ENCODE measurements at places on chromosomes 2 and 18.

DNA sequence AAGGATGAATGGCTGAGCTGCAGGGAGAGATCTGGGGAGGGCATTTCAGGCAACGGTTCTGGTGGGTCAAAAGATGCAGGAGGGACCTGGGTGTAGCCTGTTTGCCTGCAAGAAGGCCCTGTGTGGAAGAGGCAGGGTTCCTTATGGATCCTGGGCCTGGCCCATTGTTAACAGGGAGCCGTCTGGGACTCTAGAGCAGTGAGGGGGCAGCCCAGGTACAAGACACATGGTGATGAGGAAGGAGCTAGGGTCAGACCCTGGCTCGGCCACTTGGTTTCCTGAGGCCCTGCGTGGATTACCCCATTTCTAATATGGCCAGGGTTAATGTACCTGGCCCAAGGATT lies 124.9 kb downstream of the GLI2 start:
- no peak for DNase-seq

DNA sequence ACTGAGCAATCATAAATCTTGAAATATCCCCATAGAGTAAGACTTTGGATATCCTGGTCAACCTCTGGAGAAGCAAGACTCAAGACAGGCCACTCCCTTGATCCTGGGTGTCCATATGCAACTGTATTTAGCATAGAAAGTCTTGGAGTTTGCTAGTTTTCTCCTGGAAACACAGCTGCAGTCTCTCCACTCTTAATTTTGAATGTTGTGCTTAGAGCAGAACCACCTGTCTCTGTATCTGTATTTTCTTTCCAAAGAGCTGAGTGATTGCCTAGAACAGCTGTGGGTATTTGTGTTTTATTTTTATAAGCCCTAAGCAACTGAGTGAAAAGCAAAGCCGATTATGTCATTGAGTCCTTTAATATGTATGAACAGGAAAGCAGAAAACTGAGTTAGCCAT lies 64.1 kb upstream of the ADAM23 start:
- DNase-seq: no peak

DNA sequence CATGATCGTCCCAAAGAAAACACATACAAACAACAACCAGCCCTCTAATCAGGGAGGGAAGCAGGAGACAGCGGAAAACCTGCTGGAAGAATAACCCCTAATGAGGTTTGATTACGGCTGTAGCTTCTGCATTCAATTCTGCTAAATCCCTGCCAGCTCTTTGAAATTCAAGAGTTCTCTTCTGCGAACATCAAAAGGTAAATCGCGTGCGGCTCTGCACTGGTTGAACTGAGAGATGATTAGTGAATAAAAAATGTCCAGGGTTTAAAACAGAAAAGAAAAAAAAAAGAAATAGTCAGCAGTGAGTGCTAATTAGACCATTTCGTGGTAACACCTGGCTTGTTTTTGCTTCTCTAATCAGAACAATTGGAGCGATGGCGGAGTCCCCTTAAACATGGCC lies 153.0 kb upstream of the CAPN13 start:
- DNase-seq: no peak

- DNase-seq: no peak
These were observed 370.4 kb downstream of the MTX2 start for GRCh38 chr2:176639671-176640070.

DNA sequence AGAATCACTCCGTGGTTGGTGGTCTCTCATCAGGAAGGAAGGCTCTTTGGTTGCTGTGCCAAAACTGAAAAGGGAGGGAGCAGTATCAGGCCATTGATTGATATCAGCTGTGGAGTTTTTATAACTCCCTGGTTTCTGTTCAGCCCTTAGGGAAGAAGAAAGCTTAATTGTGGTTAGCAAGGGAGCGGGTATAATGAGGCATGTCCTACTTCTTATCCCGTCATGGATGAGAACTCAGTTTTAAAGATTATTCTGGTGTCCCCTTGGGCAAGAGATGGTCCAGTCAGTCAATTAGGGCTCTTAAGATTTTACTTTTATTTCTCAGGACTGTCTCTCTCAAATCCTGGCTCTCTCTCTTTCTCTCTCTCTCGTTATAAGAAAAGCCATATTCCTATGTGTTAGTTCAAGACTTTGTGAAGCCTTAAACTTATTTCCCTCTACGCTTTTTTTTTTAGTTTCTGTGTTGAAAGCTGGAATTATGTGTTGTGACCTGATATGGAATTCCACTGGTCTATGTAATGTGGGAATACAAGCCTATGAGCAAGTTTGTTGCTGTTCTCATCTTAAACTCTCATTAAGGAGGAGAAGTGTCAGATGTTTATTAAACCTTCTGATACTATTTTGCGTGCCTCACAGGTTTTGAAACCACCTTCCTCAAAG lies 514.0 kb upstream of the CDH2 start:
- DNase-seq: no peak

GRCh38 chr2:98472132-98472650 lies 27.5 kb downstream of the INPP4A start:
- DNase-seq: peak; percentile 97

- DNase-seq: no peak
These were observed 291.6 kb upstream of the HDAC4 start for GRCh38 chr2:239692362-239692851.

- no peak for DNase-seq
These were observed 55.7 kb downstream of the CCDC93 start for GRCh38 chr2:117958186-117958585.

DNA sequence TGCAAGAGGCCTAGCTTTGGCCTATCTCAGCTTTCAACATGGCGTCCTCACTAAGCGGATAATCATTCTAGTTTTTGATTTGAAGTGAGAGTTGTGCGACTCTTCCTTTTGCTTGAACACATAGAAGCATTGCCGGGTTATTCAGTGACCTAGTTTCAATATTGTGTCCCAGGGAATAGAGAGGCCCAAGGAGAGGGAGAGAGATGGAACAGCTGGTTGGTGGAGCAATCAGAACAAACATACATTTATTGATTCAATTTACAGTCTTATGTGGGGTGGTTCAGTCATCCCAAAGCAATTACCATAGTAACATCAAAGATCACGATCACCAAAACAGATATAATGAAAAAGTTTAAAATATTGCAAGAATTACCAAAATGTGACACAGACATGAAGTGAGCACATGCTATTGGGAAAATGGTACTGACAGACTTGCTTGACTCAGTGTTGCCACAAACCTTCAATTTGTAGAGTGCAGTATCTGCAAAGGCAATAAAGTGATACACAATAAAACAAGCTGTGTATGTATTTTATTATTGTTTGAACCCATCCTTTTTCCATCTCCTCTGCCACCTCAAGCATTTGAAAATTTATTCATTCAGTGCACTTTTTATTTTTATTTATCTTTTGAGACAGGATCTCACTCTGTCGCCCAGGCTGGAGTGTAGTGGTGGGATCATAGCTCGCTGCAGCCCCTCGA lies 30.2 kb downstream of the COPS7B start:
- DNase-seq: no peak

DNA sequence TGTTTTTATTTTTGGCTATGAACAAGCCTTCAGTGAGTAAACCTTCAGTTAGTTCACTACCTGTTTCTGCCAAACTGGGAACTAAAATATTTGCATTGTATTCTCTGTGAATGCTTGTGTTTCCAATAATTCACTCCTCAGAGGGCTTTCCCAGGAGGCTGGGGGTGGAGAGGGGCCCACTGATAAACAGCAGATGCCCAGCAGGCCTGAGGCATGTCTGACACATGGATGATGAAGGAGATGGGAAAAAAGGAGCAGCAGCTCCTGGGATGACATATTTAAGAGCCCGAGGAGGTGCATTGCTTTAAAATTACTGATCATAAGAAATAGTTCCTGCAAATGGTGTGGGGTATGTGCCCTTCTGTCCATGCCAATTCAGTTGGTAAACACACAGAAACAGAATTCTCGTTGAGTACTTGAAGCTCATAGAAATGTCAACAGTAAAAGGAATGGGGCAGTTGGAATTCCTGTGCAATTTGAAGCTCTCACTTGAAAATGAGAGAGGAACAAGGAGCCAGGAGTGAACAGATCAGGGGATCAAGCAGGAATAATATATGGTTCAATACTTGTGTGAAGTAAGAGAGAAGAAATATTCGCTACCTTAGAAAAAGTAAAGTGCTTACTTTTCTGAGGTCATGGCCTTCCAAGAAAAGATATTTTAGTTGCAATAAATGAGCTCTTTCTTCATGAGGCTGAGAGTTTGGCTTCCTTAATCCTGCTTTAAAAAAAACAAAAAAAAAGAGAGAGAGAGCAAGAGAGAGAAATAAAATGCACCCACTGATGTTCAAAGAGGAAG lies 22.0 kb upstream of the HNMT start:
- DNase-seq: no peak

GRCh38 chr2:213544940-213545339 lies 260.7 kb downstream of the SPAG16 start:
- DNase-seq: no peak
